ENCODE measurements at places on chromosomes 3 and 15. TPM values are rescaled to one million over a fixed set of nuclear protein-coding genes. Genes with fewer than 3 reads are reported as not detected.

Gene ANKRD63
- polyA plus RNA-seq: not detected

Gene GOLGA6L10
- polyA plus RNA-seq: 2.3 TPM

Gene RHOV
- 0.20 TPM for polyA plus RNA-seq

Gene CCDC54
- polyA plus RNA-seq: 1.8 TPM

Gene SLC24A5
- not detected for polyA plus RNA-seq

Gene GCNT3
- polyA plus RNA-seq: 0.43 TPM

Gene CTXN2
- polyA plus RNA-seq: not detected

Gene PLAAT1
- 18.4 TPM for polyA plus RNA-seq

Gene GOLGA8G
- polyA plus RNA-seq: 0.04 TPM

Gene IL17RD
- 28.7 TPM for polyA plus RNA-seq

Gene GOLGA6D
- polyA plus RNA-seq: 0.16 TPM

Gene CHST13
- 0.20 TPM for polyA plus RNA-seq

Gene UPK1B
- 0.16 TPM for polyA plus RNA-seq

Gene STXBP5L
- not detected for polyA plus RNA-seq

Gene NR1I2
- polyA plus RNA-seq: 0.22 TPM

Gene SPSB4
- polyA plus RNA-seq: 26.1 TPM

Gene FBN1
- 260 TPM for polyA plus RNA-seq

Gene MLF1
- polyA plus RNA-seq: 95.0 TPM

Gene SMCO1
- polyA plus RNA-seq: 2.7 TPM

Gene EAF2
- polyA plus RNA-seq: 9.3 TPM

Gene LOXL1
- 30.8 TPM for polyA plus RNA-seq

Gene MELTF
- polyA plus RNA-seq: 4.7 TPM

Gene C3orf70
- 4.0 TPM for polyA plus RNA-seq

Gene OXSR1
- 36.9 TPM for polyA plus RNA-seq

Gene KBTBD13
- polyA plus RNA-seq: 1.8 TPM

Gene EBLN2
- 5.2 TPM for polyA plus RNA-seq

Gene NEK10
- 4.0 TPM for polyA plus RNA-seq

Gene GOLGA8S
- polyA plus RNA-seq: 0.46 TPM

Gene RBP2
- not detected for polyA plus RNA-seq

Gene SCN11A
- 1.2 TPM for polyA plus RNA-seq

Gene SLC6A20
- polyA plus RNA-seq: 0.09 TPM

Gene DNAH12
- polyA plus RNA-seq: 0.67 TPM

Gene MOBP
- polyA plus RNA-seq: 0.03 TPM

Gene SEMA3G
- polyA plus RNA-seq: 14.3 TPM

Gene FBXW12
- polyA plus RNA-seq: not detected

Gene FLNB
- 57.5 TPM for polyA plus RNA-seq

Gene ANKDD1A
- 6.6 TPM for polyA plus RNA-seq

Gene SLC6A1
- 2.4 TPM for polyA plus RNA-seq

Gene PLA2G4D
- 0.11 TPM for polyA plus RNA-seq

Gene HHLA2
- not detected for polyA plus RNA-seq

Gene PLCL2
- polyA plus RNA-seq: 9.1 TPM

Gene SORD
- 7.2 TPM for polyA plus RNA-seq

Gene CP
- polyA plus RNA-seq: 2.6 TPM

Gene ZNF501
- polyA plus RNA-seq: 5.5 TPM

Gene CD200
- 14.1 TPM for polyA plus RNA-seq

Gene CLEC3B
- 91.9 TPM for polyA plus RNA-seq

Gene SPESP1
- polyA plus RNA-seq: 2.7 TPM

Gene NUP210
- 11.8 TPM for polyA plus RNA-seq

Gene ABI3BP
- 434 TPM for polyA plus RNA-seq

Gene ZIC4
- polyA plus RNA-seq: 7.5 TPM

Gene SPRED1
- polyA plus RNA-seq: 28.3 TPM

Gene SGO1
- 5.3 TPM for polyA plus RNA-seq
